ENCODE measurements at places on chromosomes 4 and X.

DNA sequence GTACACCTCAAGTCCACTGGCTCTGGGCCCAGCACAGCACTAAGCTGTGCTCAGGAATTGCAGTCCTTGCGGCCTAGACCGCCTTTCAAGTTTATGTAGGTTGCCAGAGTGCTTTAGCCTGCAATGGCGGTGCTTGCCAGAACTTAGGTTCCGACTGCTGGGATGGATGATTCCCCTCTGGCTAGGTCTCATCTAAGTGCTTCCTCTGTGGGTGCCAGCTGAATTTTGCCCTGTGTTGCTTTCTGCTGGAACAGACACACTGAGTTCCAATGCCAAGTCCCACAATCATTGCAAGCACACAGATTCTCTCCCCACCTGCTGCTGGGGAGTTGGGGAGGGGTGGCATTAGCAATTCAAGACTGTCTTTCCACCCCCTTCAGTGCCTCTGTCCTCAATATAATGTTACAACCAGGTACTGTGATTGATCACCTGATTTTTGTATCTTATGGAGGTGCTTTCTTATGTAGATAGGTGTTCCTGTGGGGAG is 129.5 kb downstream of the GRID2 start:
- no peak for DNase-seq

- no peak for DNase-seq
Observed at GRCh38 chr4:113411496-113411938, 350.0 kb downstream of the CAMK2D start.

- no peak for DNase-seq
Observed at GRCh38 chrX:119755981-119756533, 2.3 kb upstream of the SOWAHD start.

DNA sequence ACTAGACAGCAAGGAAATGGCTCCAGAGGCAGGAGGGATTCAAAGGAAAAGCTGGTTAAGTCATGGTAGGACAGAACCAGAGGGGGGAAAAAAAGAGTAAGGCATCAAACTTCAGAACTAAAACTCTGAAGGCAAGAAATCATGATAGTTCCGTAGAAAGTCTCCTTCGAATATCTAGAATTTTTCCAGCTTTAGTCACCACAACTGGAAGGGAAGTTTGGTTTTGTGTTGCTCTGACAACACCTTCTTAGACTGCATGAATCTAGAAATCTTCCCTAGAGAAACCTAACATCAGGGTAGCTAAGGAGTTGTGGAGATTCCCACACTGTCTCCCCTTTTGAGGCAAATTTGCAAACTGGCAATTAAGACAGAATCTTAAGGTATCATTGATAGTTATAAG is 33.7 kb downstream of the AMMECR1 start:
- DNase-seq: no peak

GRCh38 chr4:53424280-53424679 is 46.8 kb downstream of the FIP1L1 start:
- no peak for DNase-seq

DNA sequence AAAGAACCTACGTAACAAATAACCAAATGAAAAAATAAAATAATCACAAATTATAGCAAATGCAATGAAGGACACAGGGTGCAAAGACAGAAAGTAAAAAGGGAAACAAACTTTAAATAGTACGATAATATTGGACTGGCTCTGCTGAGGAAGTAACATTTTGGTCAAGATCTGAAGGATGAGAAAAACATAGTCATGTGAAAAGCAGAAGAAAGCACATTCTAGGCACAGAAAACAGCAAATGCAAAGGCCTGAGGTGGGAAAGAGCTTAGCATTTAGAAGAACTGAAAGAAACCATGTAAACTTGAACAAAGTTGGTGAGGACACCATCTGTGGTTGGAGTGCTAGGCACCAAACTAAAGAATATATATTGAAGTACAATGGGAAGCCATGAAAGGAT is 111.2 kb downstream of the PPP3CA start:
- DNase-seq: no peak

DNA sequence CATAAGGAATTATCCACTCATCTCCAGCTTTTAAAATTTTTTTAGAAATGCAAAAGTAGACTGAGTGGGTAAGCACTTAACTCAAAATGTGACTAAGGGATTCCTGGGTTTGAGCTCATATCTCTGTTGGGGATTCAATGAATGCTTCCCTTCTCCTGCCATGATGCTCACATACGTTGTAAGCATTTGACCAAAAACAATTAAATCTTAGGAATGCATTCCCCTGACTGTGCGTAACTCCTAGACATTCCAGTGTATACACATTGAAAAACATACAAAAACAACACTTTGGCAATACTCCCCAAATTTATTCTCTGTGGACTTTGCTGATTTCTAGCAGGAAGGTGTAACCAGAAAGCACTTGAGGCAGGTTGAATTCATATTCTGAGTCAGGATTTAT is 29.8 kb downstream of the SPANXA2 start:
- no peak for DNase-seq

- DNase-seq: no peak
Observed at GRCh38 chr4:3077796-3078195, 3.3 kb downstream of the HTT start.

- no peak for DNase-seq
Observed at GRCh38 chr4:140059159-140059558, 94.8 kb downstream of the MAML3 start.

Data from HuH-7 (cell line).